Activated CD4-positive, CD25-positive, alpha-beta regulatory T cell treated with anti-CD3 and anti-CD28 coated beads, Interleukin-2, amount 50 U/mL, for 72 hours (primary cell): ENCODE measurements at places on chromosomes 1 and 21.

DNA sequence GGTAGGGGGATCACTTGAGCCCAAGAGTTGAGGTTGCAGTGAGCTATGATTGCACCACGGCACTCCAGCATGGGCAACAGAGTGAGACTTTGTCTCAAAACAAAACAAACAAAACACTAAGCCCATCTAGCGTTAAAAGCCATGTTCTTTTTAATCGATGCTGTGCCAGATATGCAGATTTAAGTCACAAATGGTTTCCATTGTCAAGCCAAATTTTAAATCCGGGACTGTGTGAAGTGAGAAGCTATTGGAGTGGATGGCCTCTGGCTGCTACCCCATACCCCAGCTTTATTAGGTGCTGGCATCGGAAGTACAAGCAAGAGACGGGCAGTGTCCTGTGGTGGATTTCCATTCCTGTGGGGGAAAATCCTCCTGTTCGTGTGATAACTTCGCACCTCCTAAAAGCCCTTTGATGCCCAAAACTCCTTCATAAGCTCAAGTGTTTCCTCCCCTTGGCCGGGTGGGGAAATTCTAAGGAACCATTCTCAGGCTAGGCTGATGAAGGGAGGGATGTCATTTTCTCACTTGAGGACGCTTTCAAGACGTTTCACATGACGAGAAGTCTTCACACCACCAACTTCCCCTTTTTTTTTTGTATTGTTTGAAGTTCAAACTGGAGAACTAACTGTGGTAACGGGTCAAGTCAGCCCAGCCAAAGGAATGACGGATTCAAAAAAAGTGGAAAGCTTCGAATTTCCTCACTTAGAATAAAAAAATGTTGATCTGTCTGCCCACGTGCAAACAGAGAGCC lies 140.8 kb downstream of the KAZN start:
- DNase-seq = no peak

DNA sequence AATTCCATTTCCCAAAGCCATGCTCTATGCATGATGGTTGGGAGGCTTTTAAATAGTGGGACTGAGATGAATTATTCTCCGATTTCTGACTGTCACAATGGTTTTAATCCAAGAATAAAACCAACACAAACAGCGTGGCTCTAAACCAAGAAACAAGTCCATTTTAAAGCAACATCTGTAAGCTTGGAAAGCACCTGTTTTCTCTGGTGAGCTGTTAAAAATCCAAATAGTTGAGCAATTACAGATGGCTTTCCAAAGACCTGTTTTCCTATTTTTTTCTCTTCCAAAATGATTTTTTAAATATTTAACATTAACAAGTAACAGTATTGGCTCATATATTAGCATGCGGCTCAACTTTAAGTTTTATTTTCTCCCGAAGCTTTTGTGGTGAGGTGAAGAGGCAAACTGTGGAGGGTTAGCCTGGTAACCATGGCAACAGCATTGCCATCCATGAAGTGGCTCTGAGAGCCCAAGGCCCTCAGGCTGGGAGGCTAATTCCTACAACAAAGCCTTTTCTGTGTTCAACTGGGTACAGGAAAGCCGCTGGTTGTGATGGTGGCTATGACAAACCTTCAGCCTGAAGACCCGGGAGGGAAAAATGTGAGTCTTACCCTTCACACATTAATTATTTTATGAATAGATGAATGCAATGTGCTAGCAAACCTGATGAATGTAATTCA lies 56.7 kb upstream of the B3GALT5 start:
- no peak for DNase-seq

GRCh38 chr1:210617293-210617692 lies 288.6 kb downstream of the HHAT start:
- DNase-seq = no peak

DNA sequence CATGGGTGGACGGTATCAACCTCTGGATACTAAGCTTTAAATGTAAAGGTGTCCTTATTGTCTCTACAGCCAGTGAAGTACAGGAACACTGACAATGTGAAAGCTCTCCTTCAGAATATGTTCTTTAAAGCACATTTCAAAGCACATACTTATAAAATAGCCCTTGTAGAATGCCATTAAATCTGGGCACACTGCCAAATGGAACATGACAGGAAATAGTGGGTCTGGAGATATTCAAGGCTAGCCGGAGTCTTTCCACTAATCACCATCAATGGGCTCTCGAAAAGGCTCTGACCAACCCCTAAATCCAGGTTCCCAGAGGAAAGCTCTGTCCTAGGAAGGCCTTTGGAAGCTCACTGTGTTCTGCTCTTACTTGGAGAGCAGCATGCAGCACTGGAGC lies 46.6 kb downstream of the PLD5 start:
- DNase-seq = no peak

DNA sequence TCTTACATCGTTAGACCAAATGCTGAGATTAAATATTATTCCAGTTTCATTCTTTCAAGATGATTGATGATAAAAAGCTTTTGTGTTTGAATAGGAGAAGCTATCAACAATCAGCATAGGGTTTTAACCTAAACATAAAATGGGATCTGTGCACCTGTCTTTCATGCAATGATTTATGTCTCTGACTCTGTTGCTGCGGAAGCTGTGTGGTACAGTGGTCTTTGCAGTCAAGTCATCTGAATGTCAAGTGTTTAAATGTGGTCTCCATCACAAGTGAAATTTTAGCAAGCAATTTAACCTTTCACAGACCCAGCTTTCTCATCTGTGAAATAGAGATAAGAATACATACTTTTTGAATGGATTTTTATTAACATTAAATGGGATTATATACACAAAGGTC lies 107.2 kb downstream of the PLPPR5 start:
- DNase-seq = no peak

DNA sequence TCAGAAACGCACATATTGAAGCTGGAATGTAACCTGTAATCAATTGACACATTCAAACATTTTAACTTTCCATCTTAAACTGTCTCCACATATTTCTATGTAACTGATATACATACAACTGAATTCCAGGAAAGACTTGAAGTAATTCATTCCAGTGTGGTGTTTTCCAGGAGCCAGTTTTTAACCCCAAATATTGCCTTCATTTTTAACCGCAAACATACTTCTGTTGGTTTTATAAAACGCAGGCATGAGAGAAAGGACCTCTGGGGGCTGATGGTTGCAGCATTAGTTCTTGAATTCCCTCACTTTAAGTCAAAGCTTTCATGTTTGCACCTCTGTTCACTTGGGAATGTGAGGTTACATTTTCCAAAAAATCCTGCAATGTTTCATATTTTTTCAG lies 204.1 kb downstream of the CRB1 start:
- no peak for DNase-seq

DNA sequence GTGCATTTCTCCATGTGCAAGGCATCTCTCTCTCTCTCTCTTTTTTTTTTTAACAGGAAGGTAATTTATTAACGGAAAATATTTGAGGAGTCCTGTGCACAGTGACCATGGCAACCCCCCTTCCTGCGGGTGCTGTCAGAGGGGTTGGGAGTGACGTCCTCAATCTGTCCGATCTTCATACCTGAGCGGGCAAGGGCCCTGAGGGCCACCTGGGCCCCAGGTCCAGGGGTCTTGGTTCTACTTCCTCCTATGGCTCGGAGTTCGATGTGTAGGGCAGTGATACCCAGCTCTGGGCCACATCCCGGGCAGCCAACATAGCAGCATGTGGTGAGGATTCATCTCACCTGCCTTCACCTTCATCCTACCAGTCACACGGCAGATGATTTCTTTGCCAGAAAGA lies 11.0 kb downstream of the MAPKAPK2 start:
- DNase-seq = no peak

GRCh38 chr1:191690931-191691330 lies 467.3 kb upstream of the RGS18 start:
- DNase-seq = no peak

GRCh38 chr1:26697431-26697977 lies 1.7 kb downstream of the ARID1A start:
- no peak for DNase-seq

- no peak for DNase-seq
Measured at GRCh38 chr1:41468122-41468762, 16.2 kb downstream of the EDN2 start.

DNA sequence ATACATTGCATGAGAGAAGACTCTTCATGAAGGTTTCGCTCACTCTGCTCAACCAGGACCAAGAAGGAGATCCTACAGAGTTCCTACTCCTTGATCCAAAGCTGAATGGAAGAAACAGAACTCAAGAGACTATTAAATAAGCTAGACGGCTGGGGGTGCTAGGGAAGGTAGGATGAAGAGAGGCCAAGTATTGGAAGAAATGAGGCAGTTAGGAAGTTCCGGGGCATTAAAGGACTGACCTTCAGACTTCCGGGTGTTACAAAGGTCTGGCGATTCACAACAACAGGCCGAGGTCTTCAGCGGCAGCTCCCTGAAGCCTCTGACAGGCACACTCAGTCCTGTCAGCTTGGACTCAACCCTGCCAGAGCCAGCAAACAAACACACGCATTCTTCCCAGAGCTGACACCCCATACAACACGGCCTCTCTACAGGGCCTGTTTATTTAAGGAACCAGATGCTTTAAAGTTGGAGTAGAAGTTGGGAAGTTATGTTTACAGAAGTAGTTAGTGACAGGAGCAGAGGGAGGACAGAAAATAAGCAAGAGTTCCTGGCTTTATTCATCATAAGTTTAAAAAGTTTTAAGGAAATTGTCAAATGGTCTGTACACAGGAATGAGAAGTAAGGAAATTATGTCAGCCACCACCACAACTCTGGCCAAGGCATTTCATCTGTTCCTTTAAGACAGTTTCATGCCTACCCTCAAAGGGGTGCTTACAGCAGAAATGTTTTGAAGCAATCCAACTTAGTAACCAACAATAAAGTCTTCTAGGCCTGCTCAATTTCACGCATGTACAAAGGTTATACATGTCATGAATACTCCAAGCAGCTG lies 4.7 kb downstream of the SORT1 start:
- DNase-seq = no peak

DNA sequence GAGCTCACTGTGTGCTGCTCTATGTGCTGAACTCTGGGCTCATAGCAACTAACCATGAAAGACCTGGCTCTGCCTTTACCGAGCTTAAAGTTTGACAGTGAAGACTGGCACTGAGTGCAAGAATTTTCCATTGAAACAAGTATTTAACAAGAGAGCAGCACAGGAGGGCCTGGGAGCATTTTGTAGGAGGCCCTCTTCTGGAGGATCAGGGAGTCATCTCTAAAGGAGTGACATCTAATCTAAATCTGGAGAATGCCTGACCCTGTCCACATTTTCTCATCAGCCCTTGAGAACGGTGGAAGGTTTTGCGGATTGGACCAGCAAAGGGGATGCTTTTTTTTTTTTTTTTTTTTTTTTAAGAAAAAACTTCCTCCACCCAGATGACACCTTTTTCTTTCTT lies 150.8 kb downstream of the ROR1 start:
- no peak for DNase-seq

DNA sequence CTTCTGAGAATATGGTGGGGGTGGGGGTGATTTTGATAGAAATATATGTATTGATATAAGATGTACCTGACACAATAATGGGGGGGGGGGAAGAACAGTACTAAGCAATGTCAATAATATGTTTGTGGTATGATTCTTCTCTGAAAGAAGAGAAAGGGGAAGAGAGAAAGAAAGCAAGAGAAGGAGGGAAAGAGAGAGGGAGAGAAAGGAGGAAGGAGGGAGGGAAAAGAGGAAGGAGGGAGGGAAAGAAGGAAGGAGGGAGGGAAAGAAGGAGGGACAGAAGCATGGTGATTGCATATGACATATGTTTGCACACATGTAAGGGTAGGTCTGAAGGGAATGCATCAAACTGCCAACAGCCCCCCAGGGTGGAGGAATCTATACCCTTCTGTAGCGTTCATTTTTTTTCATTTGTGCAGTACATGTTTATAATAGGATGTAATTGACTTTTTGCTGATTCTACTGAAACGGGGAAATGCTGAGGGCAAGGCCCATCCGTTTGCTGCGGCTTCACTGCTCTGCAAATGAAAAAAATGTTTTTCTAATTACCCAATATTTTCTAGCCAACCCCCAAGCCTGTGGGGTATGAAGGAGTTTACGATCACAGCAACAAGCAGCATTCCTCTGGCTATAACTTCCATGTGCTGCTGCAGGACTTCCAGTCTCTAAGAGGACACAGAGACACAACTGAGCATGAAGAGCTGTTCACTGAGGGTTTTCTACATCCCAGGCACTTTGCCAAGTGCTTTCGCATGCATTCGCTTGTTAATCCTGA lies 119.3 kb upstream of the ZC3H12A start:
- DNase-seq = no peak

DNA sequence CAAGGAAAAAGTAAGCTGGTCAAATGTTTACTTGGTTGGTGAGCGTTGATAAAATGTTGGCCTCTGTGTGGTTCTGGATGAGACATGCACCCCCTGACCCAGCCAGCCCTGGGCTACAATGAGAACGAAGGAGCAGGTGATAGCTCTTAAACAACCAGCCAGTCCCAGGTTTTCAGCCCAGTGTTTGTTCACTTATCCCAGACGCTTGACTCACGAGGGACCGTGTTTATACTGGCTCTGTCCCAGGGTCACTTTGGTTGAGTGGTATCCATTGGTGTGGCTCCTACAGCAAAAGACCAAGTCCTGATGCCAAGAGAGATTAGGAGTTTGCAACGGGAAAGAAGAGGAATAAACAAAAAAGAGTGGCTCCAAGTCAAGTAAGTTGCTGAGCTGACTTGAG lies 86.9 kb downstream of the KCNJ15 start:
- no peak for DNase-seq

- DNase-seq = no peak
Measured at GRCh38 chr21:46021978-46022544, 40.5 kb downstream of the COL6A1 start.

GRCh38 chr1:2587071-2587859 lies 688 bp downstream of the PRXL2B start:
- DNase-seq = no peak

DNA sequence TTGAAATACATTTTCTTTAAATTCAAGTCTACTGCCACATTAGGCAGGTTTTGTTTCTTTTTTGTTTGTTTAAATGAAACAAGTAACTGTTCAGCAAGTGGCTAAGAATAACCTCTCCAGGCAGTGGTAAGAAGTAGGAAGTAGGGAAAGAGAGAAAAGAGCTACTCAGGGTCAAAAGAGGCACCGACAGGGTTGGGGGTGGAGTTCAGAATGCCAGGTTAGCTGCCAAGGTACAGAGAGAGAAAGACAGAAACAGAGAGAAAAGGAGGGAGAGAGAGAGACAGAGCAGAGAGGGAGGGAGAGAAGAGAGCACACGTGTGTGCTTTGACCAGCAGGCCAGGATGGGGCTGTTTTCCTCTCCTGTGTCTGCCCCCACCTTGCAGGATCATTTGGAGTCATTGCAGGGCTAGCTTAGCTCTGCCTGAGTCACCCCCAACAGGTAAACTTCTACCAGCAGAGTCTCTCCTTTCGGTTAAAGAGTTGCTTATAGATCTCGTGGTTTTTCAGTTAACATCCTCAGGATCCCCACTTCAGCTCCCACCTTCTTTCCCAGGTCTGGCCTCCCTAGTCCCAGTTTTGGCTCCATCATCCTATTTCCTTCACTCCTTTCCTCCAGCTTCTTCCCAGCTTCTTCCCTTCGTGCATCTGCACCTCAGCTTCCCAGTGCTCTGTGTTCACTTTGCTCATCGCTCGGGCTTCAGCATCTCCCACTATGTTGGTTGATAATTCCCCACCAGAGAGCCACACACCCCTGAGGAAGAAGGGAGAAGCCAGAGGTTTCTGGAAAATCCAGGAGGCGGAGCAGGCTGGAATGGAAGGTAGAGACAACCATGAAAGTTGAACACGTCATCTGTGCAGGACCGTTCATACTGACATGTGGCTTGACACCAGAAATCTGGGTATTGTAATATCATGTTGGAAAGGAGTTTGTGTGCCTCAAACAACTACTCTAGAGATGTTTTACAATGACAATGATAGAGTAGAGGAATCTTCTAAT lies 21.8 kb upstream of the RAB4A start:
- DNase-seq = no peak

- no peak for DNase-seq
Measured at GRCh38 chr1:43554444-43554992, 23.8 kb downstream of the PTPRF start.
